Fibroblast of skin of scalp (primary cell): ENCODE measurements at places on chromosomes 2 and 18.

DNA sequence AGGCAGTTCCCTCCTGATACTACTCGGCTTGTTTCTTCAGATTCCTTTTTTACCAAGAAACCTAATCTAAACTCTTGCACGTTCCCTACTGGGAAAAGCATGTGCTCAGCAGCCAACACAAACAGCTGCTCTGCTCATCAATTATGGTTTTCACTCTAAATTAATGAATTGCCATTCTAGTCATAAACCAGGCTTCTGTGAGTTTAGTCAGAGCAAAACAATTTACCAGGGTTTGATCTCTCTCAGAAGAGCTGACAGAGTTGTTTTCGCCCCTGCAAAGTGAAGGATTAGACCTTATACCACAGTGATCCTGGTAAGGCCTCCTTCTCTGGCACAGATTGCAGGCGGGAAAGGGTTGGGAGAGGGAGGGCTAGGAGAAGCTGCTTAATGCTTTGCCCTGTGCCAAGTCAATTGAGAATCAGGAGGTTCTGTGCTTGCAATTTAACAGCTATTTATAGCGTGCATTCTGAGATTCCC is 57.2 kb downstream of the REEP1 start:
- DNase-seq = peak; percentile 21

GRCh38 chr18:49460976-49461601 is 644 bp upstream of the DYM start:
- DNase-seq = peak; percentile 56

DNA sequence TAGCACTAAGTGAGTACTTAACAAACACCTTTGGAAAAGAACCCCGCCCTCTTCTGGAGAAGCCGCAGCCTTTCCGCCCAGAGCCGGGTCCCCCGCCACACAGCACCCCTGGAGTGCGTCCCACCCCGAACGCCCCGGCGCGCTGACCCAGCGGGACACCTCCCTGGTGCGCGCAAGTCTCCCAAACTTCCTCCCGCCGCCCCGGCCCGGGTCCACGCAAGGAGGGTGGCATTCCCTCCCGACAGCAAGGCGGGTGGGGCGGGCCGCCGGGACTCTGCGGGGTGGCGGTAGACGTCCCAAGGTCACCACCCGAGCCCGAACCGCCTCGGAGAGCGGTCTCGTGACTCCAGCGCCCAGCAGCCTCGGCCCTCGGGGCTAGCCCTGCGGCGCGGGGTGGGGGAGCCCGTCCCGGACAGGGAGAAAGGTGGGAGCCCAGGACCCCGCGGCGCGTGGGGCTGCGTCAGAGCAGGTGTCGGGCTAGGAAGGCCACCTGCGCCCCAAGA is 598 bp downstream of the CCDC93 start:
- peak; percentile 19 for DNase-seq

GRCh38 chr2:28653892-28654662 is 97.6 kb upstream of the PPP1CB start:
- DNase-seq = no peak
